Fibroblast of skin of right biceps (primary cell): ENCODE measurements at places on chromosomes 16 and 17.
A peak's percentile ranks its signal among the peaks of the same experiment; 100 is the strongest.

DNA sequence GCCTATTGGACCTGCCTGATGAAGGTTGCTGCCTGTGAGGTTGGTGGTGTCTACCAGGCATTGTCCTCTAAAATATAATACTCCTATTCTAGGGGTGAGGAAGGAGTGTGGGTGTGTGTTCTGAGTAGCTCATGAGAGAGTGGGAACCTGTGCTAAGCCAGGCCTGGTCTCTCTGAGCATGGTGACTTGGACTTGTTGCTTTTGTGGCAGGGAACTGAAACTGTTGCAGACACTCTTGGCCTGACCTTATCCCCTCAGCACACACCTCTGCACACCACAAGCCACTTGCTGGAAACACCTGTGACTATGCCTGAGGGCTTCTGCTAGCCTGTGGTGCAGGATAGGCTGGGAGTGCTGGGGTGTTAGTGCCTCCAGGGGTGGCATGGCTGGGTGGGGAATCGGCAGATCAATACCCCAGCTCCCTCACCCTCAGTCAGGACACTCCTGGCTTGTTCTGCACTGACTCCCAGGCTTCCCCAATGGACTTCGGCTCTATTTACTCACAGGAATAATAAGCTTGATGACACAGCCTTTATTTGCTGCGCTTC lies 29.9 kb downstream of the PLCG2 start:
- no peak for DNase-seq

DNA sequence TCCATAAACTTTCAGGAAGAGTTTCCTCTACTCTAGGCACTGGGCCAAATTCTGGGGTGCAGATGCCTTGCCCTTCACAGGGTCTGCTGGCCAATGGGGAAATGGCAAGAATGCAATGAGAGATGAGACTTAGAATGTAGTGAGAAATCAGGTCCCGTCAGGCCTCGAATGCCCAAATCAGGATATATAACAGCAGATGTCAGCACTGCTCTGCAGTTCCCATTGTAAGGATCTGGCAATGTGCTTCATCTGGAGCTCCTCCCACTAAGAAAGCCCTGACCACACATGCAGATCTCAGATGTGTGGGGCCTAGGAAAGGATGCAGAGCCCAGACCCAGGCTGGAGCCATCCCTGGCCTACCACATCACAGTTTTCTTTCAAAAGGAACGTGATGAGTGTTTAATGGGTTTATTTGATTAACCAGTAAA lies 13.9 kb upstream of the LPCAT2 start:
- DNase-seq, result peak; percentile 98

- DNase-seq, result peak; percentile 94
Observed at GRCh38 chr16:62149631-62150030, 113.4 kb upstream of the CDH8 start.

DNA sequence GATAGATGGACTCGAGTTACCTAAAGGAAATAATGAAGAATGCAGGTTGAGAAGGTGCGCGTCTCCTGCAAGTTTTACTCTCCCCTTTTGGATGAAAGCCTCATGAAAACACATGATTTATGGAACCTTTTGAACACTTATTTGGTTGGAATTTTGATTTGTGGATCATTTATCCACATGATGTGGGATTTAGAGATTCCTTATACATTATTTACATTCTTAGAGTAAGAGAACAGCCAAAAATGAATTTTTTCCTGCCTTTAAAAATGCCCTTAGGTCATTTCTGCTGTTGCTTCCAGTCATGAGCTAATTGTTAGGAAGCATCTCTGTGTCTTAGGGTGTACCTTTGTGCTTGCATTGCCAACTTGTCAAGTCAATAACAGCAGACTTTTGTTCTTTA lies 99.9 kb downstream of the RPTOR start:
- DNase-seq, result peak; percentile 51

- peak; percentile 71 for DNase-seq
Observed at GRCh38 chr16:8850279-8850885, 18.4 kb downstream of the CARHSP1 start.

DNA sequence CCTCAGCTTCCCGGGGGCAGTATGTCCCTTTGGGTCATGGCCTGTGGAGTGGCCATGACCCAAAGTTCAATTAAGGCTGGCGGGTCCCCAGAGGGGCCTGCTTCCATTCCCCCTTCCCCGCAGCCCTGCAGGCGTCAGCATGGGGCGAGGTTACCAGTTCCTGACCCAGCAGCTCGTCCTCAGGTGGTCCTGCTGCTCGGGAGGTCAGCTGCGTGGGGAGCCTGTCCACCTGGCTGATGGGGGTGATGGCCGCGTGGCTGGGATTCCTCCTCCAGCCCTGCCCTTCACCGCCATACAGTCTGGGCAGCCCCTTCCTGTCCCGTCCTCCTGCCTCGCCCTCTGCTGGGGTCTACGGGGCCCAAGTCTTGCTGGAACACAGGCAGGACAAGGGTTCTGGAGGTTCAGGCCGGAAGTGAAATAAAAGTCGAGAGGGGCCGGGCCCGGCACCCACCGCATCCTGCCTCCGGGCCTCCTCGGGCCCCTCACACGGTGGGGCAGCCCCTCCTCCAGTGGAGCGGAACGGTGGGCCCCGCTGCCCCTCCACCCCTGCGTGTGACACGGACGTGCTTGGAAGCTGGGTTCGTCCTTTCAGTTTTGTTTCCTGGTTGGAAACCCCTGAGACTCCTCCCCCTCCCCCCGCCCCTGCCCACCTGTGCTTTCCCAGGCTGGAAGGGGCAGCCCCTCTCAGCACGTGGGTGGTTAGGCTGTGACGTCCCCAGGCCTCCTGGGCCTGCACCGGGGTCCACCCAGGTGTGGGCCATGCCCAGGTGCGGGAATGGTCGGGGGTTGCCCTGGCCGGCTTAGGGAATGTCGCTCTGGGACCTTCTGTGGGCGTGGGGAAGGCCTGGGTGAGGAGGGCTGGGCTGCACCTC lies 6.8 kb downstream of the UBALD2 start:
- no peak for DNase-seq

- DNase-seq, result no peak
Observed at GRCh38 chr17:7834542-7834956, 532 bp downstream of the KDM6B start.

GRCh38 chr16:23829454-23829853 lies 6.3 kb upstream of the PRKCB start:
- no peak for DNase-seq

- DNase-seq, result no peak
Observed at GRCh38 chr17:45306623-45307022, 10.2 kb downstream of the MAP3K14 start.
